ENCODE measurements at places on chromosomes 6 and 20.

- no peak for DNase-seq
Observed at GRCh38 chr6:3594201-3594600, 137.4 kb upstream of the SLC22A23 start.

DNA sequence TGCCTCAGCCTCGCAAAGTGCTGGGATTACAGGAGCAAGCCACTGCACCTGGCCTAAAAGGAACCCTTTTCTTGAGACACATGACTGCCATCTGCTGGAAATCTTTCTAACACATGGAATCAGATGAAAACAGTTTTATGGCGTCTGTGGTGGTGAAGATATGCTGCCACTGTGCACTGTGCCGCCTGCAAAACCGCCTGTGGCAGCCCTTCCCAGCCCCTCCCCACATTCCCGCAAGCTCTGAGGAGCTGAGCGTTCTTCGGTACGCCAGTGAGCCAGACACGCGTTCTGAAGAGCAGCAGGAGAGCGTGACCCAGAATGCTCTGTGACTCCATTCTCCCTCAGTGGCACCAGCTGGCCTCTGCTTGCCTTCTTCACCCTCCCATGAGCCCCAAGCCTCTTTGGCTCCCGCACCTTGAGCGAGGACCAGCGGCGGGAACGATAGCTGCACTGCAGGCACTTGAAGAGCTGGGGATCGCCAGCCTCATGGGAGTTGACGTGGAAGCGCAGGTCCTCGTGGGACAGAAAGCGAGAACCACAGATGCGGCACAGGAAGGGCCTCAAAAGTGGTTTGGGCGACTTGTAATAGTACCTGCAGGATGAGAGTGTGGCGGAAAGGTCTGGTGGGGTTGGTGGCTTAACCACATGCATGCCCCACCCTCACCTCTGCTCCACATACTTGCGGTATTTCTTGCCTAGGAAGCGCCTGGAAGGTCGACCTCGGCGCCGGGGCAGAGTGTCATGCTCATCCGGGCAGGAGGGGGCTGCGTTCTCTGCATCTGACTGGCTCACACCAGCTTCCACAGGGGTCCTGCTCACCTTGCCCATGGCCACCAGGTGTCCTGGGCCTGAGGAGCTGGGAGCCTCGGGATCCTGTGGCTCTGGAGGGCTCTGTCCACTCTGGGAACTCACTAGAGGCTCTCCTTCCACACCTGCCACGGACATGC lies 8.7 kb downstream of the ZNF335 start:
- no peak for DNase-seq

DNA sequence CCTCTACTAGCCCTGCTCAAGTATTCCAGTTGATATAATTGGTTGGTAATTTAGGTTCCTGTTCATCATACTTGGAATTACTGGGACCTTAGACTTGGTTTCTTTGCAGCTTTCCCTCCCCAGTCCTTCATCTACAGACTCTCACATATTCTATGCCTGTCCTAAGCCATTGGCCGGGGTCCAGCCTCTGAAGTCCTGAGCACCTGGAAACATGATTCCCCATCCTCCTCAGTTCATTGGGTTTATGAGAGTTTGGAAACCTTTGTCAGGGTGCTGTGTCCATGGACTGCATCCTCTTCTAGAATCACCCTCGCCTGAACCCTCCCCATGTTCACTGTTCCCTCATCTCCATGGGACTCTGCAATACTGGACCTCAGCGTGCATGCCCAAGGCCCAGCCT lies 8.8 kb downstream of the GSTA2 start:
- DNase-seq: no peak

DNA sequence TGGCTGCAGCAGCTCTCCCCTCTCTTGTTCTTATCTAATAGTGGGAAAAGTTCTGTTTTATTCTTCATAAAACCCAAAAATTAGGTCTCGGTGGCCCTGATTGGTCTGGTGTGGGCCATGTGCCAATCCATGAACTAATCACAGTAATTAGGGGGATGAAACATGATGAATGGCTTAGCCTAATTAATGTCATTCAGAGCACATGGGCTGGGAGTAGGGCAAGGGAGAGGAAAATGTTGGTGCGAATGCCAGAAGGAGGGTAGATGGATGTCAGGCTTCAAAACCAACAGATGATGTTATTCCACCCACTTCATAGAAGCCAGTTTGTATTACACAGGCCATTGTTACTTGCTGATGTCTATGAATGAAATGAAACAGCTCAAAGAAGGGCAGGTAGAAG lies 46.5 kb downstream of the PLEKHG1 start:
- DNase-seq: no peak
